Suprapubic skin (tissue), 4 donors: ENCODE measurements at places on chromosomes 2 and 18.

DNA sequence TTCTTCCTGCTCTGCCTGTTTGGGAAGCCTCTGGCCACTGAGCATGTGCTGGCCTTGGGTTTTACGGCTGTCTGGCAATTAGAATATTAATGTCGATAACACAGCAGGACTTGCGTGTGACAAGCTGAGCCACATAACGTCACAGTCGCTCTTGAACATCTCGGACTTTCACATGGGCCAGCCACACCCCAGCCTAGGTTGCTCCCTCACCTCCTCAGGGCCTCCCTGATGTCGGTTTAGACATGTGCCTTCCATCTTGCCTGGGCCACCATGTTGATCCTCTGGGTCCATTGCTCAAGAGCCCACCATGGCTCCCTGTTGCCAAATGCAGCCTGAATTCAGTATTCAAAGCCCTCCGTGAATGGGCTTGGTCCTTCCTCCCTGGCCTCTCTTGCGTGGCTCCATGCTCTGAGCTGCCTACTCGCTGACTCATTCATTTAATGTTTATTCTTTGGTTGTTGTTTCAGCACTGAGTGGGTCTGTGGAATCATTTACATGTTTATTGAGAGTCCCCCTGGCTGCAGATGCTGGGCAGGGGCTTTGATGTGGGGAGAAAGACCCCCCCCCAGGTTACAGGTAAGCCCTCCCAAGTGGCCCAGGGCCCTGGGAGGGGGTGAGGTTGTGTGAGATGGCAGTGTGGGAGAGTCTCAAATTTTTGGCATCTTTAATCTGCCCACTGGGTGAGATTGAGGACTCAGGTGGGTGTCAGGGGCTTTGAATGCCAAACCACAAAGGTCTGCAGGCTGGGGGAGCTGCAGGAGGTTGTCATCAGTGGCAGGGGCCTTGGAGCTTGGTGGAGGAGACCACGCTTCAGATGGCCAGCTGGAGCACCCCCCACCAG, 62.0 kb downstream of the ODC1 start:
- no peak for DNase-seq

DNA sequence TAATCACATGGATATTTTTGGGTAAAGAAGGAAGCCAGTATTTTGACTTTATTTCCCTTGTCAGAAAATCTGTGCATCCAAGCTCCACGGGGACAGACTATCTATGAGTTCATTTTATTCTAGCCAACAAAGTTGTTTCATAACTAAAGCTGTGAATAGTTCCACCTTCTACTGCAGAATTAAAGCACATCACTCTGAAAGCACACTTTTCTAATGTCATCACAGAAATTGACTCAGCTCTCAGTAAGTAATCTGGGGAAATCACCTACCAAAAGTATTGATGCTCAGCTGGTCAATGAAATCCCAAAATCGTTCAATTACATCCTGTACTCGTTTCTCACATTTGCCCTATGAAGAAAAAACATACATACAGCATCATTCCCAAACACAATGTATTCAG, 19.1 kb downstream of the IAH1 start:
- DNase-seq, result no peak

GRCh38 chr2:169659320-169659719, 34.9 kb downstream of the CFAP210 start:
- DNase-seq, result no peak

DNA sequence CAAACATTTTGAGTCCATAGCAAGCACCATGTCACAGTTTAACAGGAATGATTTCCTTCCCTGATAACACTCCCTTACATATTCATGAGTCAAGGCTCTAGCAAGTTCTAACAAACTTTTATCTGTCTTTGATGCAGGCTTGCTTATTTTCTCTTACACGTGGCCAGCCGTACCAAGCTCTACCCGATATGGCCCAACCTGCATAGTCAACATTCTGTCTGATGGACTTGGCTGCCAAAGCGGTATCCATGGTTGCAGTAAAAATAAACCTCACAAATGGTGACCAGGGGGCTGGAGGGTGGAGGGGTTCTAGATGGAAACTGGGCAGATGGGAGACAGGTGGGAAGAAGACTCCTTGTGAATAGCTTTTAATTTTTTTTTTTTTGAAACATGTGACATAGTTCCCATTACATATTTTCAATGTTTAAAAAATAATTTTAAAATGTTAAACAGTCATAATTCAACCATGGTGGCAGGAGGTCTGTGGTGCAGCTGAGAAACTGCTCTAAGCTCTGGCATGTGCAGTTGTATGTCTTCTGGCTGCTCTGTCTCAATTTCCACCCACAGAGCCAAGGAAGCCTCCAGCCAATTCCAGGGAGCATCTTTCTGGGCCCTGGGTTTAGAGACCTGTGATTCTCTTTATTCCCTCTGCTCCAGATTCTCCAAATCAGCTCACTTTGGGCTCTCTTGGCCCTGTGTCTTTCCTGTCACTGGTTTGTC, 20.7 kb upstream of the CXCR1 start:
- no peak for DNase-seq

DNA sequence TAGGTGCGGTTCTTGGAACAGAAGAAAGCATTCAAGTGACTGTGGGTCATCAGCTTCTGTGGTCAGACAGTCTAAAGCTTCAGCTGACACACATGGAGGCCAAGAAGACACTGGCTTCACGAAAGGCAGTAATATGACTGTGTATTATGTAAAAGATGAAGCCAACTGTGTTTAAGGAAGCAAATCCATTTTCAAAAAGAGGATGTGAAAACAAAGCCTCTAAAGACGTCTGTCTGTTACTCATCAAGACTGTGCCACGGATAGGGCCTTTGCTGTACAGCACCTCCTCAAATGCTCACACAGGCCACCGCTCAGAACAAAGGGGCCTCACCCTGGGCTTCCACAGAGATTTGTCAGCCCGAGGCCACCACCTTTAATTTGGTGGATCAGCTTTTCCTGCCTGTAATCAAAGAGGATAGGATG, 21.1 kb upstream of the TMEM163 start:
- no peak for DNase-seq

GRCh38 chr2:148789059-148789458, 86.0 kb upstream of the KIF5C start:
- no peak for DNase-seq
